ENCODE measurements at places on chromosomes 7 and 10. TPM values are rescaled to one million over a fixed set of nuclear protein-coding genes. Genes with fewer than 3 reads are reported as not detected.

Gene TAS2R5
- total RNA-seq = 0.77 TPM

Gene FAM20C
- 43.3 TPM for total RNA-seq

Gene TMEM213
- not detected for total RNA-seq

Gene BAMBI
- 8.6 TPM for total RNA-seq

Gene TSPAN13
- total RNA-seq = 19.4 TPM

Gene COL28A1
- under 0.01 TPM for total RNA-seq

Gene SRPK2
- total RNA-seq = 47.9 TPM

Gene PRF1
- not detected for total RNA-seq

Gene ABCB4
- 0.28 TPM for total RNA-seq

Gene RABGEF1
- 49.1 TPM for total RNA-seq

Measured in regular cardiac myocyte (primary cell).